Non-pigmented ciliary epithelial cell (primary cell): ENCODE measurements at places on chromosomes 2 and 18.

GRCh38 chr2:167843217-167843616, 404.2 kb downstream of the STK39 start:
- no peak for DNase-seq

DNA sequence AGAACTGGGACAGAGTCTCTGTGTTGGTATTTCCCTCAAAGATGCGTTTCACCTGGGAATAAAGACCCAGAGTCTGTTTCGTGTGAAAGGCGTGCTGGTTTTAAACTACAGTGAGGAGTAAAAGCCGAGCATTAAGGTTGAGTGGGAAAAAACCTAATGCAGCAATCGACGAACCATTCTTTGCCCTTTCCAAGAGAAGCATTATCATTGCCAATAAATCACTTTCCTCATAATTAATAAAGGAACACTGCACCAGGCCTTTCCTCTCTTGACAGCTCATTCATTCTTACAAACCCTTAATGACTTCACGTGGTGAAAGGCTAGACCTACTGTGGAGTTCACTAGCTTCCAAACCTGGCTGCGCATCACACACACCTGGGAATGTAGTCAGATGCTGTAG, 896 bp upstream of the SLC8A1 start:
- DNase-seq = no peak

GRCh38 chr2:177808984-177809809, 263.4 kb downstream of the PDE11A start:
- no peak for DNase-seq

GRCh38 chr18:47436871-47437270, 185.4 kb upstream of the SKOR2 start:
- no peak for DNase-seq

GRCh38 chr2:6967301-6967700, 50.1 kb downstream of the RNF144A start:
- DNase-seq = no peak

GRCh38 chr2:231800493-231801091, 14.3 kb downstream of the COPS7B start:
- DNase-seq = no peak

DNA sequence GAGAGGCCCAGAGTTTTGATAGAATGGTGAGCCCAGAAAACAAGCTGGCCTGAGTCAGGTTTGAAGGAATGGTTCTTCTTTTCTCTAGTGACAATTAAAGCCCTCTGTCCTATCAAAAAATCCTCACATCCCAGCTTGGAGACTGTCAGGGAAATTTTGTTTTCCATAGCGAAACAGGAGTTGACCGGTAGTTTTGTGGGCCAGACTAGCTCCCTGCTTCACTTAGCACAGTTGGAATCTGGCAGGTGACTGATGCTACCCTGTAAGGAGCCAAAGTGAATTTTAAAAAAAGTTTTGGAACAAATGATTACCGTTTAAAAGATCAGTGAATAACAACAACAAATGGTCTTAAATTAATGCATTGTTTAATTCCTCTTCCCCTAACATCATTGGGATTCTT, 6.7 kb downstream of the NAB1 start:
- no peak for DNase-seq

GRCh38 chr2:28094739-28095138, 204.2 kb downstream of the BABAM2 start:
- no peak for DNase-seq

- DNase-seq = no peak
Observed at GRCh38 chr2:219784178-219784577, 156.7 kb downstream of the SLC4A3 start.

DNA sequence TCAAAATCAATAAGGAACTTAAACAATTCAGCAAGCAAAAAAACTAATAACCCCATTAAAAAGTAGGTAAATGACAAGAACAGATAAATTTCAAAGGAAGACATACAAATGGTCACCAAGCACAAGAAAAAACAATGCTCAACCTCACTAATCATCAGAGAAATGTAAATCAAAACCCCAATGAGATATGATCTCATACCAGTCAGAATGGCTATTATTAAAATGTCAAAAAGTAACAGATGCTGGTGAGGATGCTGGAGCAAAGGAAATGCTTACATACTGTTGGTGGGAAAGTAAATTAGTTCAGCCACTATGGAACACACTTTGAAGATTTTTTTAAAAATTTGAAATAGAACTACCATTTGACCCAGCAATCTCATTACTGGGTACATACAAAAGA, 538.0 kb downstream of the TMX3 start:
- DNase-seq = no peak

GRCh38 chr2:240557808-240558207, at the start of gene ANKMY1:
TSS of gene ANKMY1 (minus strand) at chr2:240557988. CDS start at chr2:240557335, 653 bp downstream.
- no peak for DNase-seq

- no peak for DNase-seq
Observed at GRCh38 chr2:32386739-32387138, 29.9 kb downstream of the BIRC6 start.

DNA sequence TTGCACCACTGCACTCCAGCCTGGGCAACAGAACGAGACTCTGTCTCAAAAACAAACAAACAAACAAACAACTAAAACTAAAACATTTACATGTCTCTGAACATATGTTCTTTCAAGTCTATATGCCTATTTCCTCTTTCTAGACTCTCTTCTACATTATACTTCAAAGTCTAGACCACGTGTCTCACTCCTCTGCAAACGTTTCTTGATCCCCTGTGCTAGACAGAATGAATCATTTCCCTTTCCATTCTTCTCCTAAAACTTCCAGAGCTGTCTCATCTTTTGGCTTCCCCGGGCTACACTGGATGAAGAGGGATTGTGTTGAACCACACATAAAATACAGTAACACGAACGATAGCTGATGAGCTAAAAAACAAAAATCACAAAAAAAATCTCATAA, 67.1 kb downstream of the BAZ2B start:
- DNase-seq = no peak

DNA sequence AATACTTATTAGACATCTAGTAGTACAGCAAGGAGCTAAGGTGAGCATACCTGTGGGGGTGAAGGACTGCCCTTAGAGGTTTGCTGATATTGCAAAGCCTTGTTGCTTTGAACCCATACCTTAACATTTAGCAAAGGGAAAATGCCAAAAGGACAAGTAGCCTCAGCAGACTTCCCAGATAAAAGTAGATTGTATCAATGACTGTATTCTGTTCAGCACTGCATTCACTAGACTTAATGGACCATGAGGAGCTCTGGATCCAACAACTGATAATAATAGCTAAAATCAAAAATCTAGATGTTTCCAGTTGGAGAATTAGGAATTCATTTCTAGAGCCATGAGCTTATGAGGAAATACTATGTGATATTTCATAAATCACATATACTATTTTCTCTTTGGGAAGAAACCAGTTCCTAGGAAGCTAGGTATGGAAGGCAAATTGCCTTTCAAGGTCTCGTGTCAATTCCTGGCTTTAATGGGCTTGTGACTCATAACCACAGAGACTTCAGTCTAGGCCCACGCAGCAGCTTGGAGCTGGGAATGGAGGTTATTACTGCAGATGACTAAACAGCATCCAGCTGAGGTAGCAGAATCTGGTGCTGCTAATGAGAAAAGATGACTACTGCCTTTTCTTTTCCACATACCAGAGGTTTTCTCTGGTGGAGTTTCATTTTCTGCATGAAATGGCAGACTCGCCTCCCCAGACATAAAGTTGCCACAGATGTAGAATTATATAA, 191.2 kb upstream of the NABP1 start:
- peak; percentile 99 for DNase-seq

DNA sequence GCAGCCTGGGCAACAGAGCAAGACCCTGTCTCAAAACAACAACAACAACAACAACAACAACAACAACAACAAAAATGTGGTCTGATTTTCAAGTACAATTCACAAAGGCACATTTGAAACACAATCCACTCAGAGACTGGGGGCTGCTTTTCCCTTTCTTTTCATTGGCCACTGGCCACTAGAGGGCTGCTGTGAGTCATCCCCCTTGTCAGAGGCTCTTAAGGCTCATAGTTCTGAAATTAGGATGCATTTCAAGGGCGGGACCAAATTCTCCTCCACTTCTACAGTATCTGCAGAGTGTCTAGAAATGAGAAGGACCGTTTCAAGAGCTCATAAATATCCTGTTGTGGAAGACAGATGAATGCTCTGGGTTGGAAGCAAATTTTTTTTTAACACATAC, 285.4 kb downstream of the NRXN1 start:
- DNase-seq = no peak

- no peak for DNase-seq
Observed at GRCh38 chr18:77210249-77210648, 39.4 kb upstream of the GALR1 start.

GRCh38 chr2:144358979-144359541, 160.9 kb downstream of the ZEB2 start:
- no peak for DNase-seq

GRCh38 chr2:16890081-16890480, 224.4 kb upstream of the CYRIA start:
- no peak for DNase-seq

DNA sequence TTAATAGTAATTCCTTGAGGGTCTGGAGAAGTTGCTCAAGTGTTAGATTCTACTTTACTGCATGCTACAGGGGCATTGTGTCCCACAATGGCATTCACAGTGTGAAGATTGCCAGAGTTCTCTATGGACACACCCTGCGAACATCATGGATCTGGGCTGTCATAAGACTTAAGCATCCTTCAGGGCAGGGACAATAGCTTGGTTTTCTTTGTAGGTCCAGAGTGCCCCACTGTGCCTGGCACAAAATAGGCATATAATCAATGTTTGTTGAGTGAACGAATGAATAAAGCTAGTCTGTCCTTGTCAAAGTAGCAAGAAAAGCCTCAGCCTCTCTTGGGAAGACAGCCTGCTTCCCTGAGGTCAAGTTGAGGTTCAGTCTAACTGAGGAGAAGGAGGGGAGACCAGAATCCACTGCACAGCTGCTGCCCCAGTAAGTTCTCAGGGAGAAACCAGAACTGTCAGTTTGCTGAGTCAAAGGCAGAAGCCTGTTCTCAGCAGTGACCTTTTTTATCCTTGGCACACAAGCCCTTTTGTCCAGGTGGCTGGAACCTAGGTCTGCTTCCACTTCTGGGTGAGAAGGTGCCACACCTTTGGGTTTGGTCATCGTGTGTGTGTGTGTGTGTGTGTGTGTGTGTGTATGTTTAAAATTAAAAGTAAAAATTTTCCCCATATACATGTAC, 15.0 kb downstream of the INPP4A start:
- DNase-seq = no peak

- no peak for DNase-seq
Observed at GRCh38 chr2:231159306-231159705, 34.5 kb upstream of the HTR2B start.

DNA sequence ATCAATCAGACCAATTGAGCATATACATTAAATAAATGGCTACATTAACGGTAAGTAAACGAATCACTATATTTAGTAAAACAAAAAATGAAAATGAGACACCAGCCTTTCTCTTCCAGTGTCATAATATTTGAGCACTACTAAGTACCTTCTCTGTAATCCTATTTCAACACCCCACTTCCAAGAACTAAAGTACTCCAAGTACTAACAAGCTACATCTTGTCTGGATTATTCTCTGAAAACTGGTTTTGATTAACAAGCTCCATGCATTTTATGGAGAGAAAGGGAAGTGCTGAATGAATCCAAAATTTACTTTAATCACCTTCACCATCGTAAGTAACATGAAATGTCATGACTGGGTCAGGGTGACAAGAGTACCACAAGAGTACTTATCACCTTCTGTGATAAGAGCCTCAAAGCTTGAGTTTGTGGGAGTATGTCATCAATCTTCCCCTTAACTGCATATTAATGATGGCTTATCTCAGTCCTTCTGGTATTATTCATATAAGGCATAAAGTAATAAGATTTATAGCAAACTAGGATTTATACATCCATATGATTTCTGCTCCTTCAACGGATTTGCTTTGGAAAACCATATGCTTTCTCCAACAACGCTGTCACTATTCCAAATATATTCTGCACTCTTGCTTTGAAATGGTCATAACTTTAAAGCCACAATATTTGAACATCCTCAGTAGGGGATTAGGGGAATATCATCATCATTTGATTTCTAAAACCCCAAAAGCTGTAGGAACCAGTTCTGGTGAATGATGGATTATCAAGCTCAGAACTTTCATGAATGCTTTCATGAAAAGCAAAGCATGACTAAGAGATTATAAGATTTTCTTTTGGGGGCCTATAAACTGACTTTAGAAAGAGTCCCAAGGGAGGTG, 127.0 kb downstream of the ANTXR1 start:
- no peak for DNase-seq

DNA sequence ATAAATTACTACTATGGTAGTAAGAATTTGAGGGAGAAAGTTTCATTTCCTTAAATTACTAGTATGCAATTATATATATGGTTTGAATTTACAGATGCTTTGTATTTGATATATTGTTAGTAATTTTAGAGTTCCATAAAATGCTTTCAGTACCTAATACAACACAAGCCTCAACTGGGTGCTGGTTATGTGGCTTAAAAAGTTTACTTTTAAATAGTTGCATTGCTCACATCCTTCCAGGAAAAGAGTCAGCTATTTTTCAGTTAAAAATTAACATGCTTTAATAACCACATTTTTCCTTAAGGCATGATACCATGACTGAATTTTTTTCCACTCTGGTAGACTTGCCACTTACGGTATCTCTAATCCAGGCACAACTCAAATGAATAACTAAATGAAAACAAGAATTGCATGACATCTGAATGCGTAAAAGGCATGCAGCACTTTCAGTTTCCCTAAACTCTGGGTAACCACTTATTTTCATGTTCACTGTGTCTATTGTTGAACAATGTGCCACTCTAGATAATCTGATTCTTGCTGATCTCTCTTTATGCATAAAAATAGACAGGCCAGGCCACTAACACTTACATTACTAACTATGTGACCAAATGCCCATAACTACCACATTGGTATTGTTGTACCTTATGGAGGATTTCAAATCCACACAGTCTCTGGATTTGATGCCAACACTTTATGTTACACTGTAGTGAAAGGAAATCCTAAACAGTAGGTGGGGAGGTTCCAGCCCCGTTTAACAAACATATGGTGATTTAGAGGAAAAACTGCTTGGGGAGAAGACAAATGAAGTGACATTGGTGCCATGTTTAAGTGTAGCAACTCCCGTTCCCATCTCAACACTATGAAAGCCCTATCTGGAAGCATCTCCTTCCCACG, 35.5 kb upstream of the SLC35F5 start:
- no peak for DNase-seq

DNA sequence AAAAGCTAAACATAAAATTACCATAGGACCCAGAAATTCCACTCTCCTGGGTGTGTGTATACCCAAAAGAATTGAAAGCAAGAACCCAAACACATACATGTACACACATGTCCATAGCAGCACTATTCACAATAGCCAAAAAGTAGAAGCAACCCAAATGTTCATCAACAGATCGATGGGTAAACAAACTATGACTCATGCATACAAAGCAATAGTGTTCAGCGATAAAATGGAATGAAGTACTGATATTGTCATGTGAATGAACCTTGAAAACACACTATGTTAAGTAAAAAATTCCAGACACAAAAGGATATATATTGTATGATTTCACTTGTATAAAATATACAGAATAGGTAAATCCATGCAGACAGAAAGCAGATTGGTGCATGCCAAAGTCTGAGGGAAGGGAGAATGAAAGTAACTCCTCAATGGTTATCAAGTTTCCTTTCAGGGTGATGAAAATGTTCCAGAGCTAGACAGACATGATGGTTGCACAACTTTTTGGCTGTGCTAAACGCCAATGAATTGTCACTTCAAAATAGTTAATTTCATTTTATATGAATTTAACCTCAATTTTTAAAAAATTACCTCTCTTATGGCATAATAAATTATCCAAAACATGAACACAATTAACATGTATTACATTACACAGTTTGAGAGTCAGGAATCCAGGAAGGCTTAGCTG, 35.5 kb downstream of the GKN2 start:
- DNase-seq = no peak
